Bronchial epithelial cell (primary cell): ENCODE measurements at places on chromosomes 16 and 17. TPM values are rescaled to one million over a fixed set of nuclear protein-coding genes. Genes with fewer than 3 reads are reported as not detected.

The SNRNP25 gene
- 9.0 and 14.1 TPM in 2 replicates for total RNA-seq

DNA sequence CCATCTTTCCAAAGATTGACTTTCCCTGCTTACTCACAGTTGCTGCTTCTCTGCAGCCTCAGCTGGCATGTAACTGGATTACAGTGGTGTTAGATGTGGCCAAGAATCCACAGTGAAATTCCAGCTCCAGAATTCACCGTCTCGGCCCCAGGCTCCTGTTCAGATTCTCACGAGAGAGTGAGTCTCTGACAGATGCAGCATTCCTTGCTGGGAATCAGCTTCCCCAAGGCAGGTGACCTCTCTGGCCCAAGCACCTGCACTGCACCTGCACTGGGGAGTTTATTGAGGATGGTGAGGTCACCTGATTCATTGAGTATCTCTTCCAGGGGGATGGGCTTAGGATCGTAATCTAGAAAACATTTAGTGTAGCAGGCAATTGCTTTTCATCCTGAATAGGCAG, 600.5 kb upstream of the RBFOX1 start:
- no peak for DNase-seq

GRCh38 chr17:21171309-21171922, 42.5 kb downstream of the TMEM11 start:
- DNase-seq = no peak

GRCh38 chr17:58991718-58992331, 114.9 kb downstream of the TRIM37 start:
- DNase-seq = peak; percentile 47

- no peak for DNase-seq
Measured at GRCh38 chr17:30234296-30234695, 1.2 kb downstream of the SLC6A4 start.

GRCh38 chr16:28205117-28205899, 6.5 kb downstream of the XPO6 start:
- DNase-seq = no peak
